ENCODE measurements at places on chromosomes 7 and 10. TPM values are rescaled to one million over a fixed set of nuclear protein-coding genes. Genes with fewer than 3 reads are reported as not detected.

DNA sequence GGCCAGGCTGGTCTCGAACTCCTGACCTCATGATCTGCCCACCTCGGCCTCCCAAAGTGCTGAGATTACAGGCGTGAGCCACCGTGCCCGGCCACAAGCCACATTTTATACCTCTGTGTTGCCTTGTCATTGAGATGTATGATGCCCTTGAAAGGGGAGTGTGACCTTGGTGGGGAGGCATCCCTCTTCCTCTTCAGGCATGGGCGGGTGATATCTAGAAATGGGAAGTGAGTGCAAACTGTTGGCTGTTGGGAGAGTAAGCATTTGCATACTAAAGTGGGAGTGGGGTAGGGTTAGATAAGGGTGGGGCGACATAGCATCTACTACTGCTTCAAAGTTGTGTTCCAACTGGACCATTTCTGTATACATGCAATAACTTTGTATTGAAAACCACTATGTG lies 20.1 kb downstream of the RP9 start:
- DNase-seq = no peak

The ANKRD61 gene
- not detected for total RNA-seq

The RAB19 gene
- 3.2 TPM for total RNA-seq

- DNase-seq = no peak
These were observed 245.0 kb upstream of the SORCS1 start for GRCh38 chr10:107409522-107409921.

The ATP6V0A4 gene
- 1.5 TPM for total RNA-seq

The PIK3CG gene
- total RNA-seq = 10.8 TPM

GRCh38 chr7:2450198-2451107 lies 25.7 kb downstream of the GRIFIN start:
- DNase-seq = no peak

- peak; percentile 72 for DNase-seq
These were observed 340.3 kb downstream of the FRMD4A start for GRCh38 chr10:13990392-13990805.

GRCh38 chr10:124353896-124354295 lies 64.8 kb downstream of the OAT start:
- DNase-seq = no peak

The DENND11 gene
- total RNA-seq = 24.1 TPM

The NOD1 gene
- 22.0 TPM for total RNA-seq

DNA sequence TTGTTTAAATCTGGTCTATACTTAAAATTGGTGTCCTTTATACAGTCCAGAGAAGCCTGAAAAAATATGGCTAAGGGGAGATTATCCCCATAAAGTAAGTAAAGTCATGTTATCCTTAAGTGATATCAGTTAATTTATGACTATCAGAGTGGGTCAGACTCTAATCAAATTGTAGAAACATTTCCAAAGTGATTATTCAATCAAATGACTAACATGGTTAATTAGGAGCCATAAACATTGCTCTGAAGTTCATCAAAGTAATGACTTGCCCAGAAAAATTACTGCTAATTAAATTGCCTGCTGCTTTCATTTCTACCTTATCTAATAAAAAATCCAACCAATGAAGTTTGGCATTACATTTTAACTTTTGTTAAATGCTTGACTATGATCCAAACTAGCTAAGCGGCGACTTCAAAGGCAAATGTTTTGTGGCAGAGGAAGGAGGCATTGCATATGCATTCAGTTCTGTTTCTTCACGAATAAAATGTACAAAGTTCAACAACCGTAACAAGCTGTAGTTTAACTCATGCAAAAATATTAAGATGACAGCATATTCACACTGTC lies 76.7 kb downstream of the ETV1 start:
- peak; percentile 93 for DNase-seq

DNA sequence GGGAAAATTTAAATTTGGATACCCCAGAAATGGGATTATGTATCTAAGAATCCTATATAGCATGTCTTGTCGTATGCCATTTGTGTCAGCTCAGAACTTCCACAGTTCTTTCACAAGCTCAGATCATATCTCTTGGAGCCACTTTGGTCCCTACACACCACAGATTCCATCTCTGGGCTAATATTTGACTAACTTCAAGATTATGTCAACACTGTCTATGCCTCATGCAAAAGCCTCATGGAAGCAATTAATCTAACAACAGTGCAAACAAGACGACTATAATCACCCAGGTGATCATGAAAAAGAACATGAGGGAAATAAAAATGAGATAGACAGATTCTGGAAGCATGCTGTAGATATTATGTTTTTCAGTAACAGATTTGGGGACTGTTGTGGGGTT lies 189.1 kb downstream of the LRRTM3 start:
- peak; percentile 23 for DNase-seq

The SPDYE1 gene
- not detected for total RNA-seq

The TDRD1 gene
- 0.37 TPM for total RNA-seq

DNA sequence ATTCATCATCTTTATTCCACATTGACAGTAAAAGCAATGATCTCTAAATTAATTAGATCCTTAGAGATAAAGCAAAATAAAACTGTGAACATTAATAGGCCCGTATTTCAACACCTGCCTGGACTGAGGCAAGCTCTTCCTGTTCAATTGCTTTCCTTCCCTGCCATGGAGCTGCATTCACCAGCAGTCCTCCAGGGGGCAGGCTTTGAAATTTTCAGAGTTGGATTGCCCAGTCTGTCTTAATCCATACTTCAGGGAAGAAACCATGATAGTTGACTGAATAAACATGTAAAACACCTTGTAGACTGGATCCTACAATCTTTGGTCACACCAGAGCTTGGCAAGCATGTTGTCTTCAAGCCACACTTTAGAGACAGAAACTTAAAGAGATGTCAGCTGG lies 936.6 kb downstream of the NRG3 start:
- DNase-seq = no peak

GRCh38 chr10:13437026-13437555 lies 89.0 kb upstream of the SEPHS1 start:
- DNase-seq = no peak

DNA sequence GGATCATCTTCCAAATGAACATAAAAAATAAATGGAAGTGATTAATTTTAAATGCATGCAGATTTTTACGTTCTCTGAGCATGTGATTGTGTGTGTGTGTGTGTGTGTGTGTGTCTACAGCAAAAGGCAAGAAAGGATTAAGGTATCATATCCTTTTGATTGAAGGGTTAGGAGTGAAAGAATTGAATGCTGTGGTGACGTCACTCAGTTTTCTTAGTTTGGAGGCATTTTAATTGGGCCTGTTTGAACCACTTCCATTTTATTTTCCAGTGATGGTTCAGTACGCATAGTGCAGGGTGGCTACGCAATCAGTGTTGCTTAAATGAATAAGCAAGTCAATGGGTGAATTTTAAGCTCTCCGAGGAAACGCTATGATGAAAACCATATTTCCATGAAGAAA lies 31.3 kb downstream of the TACC2 start:
- DNase-seq = no peak

The ACTL6B gene
- total RNA-seq = not detected

DNA sequence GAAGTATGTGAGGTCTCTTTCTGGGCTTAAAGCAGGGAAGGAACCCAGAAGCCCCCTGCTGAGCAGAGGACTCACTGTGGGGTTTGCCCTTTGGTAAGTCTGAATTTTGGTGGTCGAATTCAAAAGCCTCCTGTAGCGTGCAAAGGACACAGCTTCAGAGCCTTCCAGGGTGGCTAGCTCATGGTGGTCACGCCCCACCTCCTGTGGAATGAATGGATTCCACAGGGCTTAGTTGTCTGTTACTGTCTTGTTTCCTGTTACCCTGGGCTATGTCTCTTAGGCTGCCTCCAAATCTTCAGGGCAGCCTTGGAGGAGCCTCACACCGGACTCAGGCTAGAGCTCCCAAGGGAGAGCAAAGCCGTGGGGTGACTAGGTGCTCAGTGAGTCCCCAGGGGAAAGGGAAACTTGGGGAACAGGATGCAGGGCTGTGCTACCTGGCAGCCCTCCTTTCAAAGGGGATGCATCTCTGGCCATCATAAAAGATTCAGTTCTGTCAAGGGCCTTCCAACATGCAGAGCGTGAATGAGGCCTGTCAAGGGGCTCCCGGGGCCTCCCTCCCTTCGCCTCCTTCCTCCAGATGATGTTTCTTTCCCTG lies 211.7 kb downstream of the CCSER2 start:
- no peak for DNase-seq

The NPSR1 gene
- not detected for total RNA-seq

- no peak for DNase-seq
These were observed 147.1 kb downstream of the DNAJB9 start for GRCh38 chr7:108716783-108717182.

- DNase-seq = peak; percentile 68
These were observed 37.0 kb upstream of the IL15RA start for GRCh38 chr10:6014241-6014761.

GRCh38 chr10:133464582-133465031 lies 10.9 kb downstream of the SCART1 start:
- DNase-seq = no peak

- DNase-seq = no peak
These were observed 21.4 kb downstream of the SLC25A13 start for GRCh38 chr7:96300502-96300901.

The ZNF425 gene
- 2.8 TPM for total RNA-seq

- no peak for DNase-seq
These were observed 209.5 kb upstream of the KCTD7 start for GRCh38 chr7:66419210-66419609.

The UCMA gene
- total RNA-seq = 0.91 TPM

GRCh38 chr10:6215683-6216484 lies 13.2 kb downstream of the PFKFB3 start:
- no peak for DNase-seq

GRCh38 chr7:22885797-22886261 lies 63.2 kb upstream of the TOMM7 start:
- no peak for DNase-seq

DNA sequence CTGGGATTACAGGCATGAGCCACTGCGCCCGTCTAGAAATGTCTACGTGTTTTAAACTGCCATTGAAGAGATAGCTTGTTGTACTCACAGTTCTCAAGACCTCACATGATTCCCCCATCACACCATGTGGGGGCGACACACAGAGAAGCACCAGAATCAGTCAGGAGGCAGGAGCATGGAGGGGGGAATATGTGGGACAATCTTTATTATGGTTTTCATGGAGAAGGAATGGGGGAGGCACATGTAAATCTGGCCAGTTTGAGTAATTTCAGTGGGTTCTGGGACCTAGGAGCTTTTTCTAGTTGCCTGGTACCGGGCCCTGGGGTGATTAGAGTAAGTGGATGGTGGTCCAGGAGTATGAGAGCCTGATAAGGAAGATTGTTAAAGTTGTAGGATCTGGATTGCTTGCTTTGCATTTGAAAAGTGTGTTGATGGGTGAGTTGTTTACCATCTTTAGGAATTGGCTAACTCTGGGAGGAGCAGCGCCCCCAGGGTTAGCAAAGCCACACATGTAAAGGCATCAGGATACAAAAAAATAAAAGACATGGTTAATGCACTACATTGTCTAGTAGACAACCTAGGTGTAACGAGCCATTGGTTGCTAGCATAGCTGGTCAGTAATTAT lies 85.4 kb upstream of the SLC13A1 start:
- DNase-seq = no peak

- no peak for DNase-seq
These were observed 43.3 kb downstream of the GPR37 start for GRCh38 chr7:124722292-124722691.

All from lung (tissue), 17 donors.